ENCODE measurements at places on chromosomes 7 and 10.

DNA sequence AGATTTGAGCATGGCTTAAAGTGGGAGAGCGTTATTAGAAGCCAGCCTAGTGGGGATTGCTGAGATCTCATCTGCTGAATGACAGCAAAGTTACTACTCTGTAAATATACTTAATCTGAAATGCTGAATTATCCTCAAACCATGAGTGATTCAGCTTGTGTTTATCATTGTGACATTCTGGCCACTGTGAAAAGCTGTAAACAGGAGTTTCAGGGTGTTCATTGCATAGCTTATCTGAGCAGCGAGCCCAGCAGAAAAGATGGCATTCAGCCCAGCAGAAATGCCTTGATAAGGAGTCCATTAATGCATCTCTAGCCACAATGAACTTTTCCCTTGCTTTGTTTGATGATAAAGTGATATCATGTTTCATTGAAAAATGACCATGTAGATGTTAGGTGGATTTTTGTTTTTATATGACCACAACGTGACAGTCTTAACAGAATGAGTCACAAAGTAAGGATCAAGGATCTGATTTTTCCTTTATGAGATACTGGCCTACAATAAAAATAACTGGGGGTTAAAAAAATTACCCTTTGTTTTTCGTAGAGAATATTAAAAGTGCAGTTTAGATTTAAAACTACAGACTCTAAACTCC, 7.8 kb downstream of the TES start:
- peak; percentile 45 for DNase-seq

- DNase-seq, result no peak
These were observed 143.6 kb downstream of the GPR85 start for GRCh38 chr7:112942981-112943380.

DNA sequence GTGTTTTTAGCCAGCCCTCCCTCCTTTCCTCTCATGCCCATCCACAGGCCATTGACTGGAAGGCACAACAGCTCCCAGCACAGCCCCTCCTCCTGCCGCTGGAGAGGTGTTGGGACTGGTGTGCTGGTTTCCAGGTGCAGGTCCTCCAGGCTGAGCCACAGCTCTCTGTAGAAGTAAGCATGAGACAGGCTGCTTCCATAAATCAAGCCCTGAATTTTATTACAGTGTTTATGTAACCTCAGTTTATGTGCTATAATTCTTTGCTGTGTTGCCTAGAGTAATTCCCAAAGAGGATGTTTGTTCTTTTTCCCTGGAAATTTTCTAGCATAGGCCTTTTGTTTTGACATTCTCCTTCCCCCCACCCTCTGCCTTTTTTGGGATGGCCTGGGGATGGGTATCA, 445.8 kb downstream of the AUTS2 start:
- DNase-seq, result no peak

- DNase-seq, result no peak
These were observed 448.1 kb downstream of the GALNT17 start for GRCh38 chr7:71580027-71580426.

- peak; percentile 68 for DNase-seq
These were observed 23.0 kb upstream of the IGFBP3 start for GRCh38 chr7:45944058-45944457.

DNA sequence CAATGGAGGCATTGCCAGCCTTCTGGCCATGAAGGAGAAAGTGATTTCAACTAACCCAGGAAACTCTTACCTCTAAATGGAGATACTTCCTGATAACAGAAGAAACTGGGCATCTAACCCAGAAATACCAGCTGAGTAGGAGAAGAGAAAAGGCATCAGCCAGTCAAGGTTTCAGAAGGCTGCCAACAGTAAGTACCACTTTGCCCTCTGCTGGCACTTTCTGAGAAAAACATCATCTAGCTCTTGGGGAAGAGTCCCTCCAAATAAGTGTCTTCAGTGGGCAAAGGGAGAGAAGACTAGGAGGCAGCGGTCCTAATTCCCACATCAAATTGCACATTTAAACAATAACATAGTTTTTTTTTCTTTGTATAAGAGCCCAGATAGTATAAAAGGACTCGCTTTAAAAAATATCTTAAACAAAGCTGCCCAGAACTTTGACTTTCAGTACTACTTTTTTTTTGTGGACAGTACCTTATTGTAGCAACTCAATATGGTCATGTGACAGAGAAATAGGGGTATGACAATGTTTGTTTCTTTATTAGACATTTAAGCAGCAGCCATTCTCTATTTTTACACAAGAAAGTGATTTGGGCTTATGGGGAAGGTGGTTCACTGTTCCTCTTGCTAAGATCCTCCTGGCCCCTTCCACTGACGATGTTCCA, 157.3 kb downstream of the CTTNBP2 start:
- peak; percentile 72 for DNase-seq

DNA sequence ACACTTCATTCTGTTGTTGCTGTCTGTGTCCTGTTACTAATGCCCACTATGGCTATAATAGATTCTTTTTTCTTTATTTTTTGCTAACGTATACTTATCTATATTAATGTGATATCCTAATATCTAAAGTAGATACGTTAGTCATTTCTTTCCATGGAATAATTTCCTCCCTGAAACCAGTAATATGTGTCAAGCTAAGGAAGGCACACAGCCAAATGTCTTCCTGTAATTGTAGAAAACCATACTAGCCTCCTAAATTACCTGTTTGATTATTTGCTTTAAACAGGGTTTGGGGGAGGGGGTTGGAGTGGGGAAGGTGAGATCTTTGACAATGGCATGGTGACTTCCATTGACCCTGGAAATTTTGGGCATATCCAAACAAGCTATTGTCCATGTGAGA, 56.4 kb downstream of the THNSL1 start:
- DNase-seq, result no peak

- DNase-seq, result no peak
These were observed 190.0 kb upstream of the LYZL2 start for GRCh38 chr10:30819341-30820181.

DNA sequence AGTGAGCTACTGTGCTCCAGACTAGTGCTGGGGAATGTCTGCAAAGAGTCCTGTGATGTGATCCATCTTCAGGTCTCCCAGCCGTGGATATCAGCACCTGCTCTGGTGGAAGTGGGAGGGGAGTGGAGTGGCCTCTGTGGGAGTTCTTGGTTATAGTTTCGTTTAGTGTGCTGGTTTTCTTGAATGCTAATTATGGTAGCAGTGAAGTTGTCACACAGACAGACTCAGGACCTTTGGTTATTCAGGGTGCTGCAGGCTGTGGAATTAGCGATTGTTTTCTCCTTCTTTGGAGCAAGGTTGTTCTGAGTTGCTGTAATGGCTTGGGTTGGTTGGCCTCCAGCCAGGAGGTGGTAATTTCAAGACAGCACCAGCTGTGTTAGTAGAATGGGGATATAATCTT, 132.7 kb upstream of the HGF start:
- no peak for DNase-seq
